Left lobe of liver (tissue), 2 donors: ENCODE measurements at places on chromosomes 2 and 18. TPM values are rescaled to one million over a fixed set of nuclear protein-coding genes. Genes with fewer than 3 reads are reported as not detected.

Gene ERMN
- total RNA-seq = not detected

Gene CYRIA
- total RNA-seq = 1.7 TPM

Gene TCF23
- 0.10 TPM for total RNA-seq

Gene TUBA4B
- total RNA-seq = not detected

Gene MYO5B
- total RNA-seq = 16.1 TPM

Gene FOXI3
- not detected for total RNA-seq

Gene CPLX4
- not detected for total RNA-seq

Gene GLI2
- 0.30 TPM for total RNA-seq

Gene CRYBA2
- not detected for total RNA-seq

Gene SMAD7
- total RNA-seq = 12.4 TPM

Gene LRATD1
- total RNA-seq = 1.6 TPM

Gene IL36B
- not detected for total RNA-seq

Gene GPBAR1
- total RNA-seq = 1.3 TPM

Gene ALK
- total RNA-seq = not detected

GRCh38 chr2:128369108-128369555 lies 50.5 kb upstream of the HS6ST1 start:
- DNase-seq = no peak

GRCh38 chr2:18671363-18671762 lies 82.0 kb upstream of the NT5C1B start:
- no peak for DNase-seq

- no peak for DNase-seq
Measured at GRCh38 chr2:230674966-230675672, 37.5 kb upstream of the CAB39 start.

GRCh38 chr2:80252294-80252986 lies 52.1 kb downstream of the LRRTM1 start:
- no peak for DNase-seq

- no peak for DNase-seq
Measured at GRCh38 chr18:9950289-9951016, 36.6 kb downstream of the VAPA start.

GRCh38 chr18:72539901-72540300 lies 4.2 kb downstream of the CBLN2 start:
- no peak for DNase-seq

GRCh38 chr2:98452396-98453027 lies 7.9 kb downstream of the INPP4A start:
- no peak for DNase-seq

GRCh38 chr2:105584435-105585010 lies 160.2 kb upstream of the NCK2 start:
- DNase-seq = no peak

GRCh38 chr18:32358075-32358474 lies 112.6 kb downstream of the GAREM1 start:
- DNase-seq = no peak

GRCh38 chr2:53130441-53130943 lies 637.1 kb upstream of the CHAC2 start:
- DNase-seq = no peak

GRCh38 chr2:19216676-19217602 lies 141.5 kb downstream of the OSR1 start:
- DNase-seq = no peak

- DNase-seq = no peak
Measured at GRCh38 chr2:109168086-109168485, 39.1 kb downstream of the SH3RF3 start.

GRCh38 chr2:80420530-80421208 lies 116.1 kb upstream of the LRRTM1 start:
- no peak for DNase-seq

DNA sequence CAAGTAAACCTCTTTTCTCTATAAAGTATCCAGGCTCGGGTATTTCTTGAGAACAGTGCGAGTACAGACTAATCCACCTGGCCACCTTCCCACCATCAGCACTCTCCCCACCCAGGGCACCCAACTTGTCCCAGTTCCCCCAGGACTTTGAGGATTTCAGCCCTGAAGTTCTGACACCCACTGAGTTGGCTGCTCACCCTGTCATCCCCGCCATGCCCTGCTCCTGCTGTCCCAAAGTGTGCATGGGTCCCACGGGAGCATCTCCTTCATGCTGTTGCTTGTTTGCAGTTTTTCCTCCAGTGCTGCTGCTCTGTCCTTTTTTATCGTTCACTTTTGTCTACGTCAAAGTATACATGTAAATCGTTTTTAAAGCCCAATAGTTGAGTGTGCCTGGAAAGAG lies 273.9 kb downstream of the PHLPP1 start:
- DNase-seq = no peak

DNA sequence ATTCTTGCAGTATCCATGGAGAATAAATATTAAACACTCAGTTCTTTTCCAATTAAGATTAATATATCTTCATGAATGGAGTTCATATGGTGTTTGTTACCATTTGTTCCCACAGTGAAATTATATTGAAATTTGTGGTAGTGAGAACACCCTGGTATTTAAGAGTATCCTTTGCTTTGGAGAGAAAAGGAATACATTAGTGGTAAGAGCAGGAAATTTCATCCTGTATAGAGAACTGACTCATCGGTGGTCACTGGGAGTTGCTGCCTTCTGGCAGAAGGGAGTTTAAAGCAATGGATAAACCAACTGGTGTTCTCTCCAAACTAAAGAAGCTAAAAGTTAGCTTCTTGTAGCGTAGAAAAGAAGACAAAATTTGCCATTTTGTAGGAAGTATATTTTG lies 107.3 kb downstream of the MYO1B start:
- no peak for DNase-seq

GRCh38 chr2:152875701-152876695 lies 157.6 kb downstream of the ARL6IP6 start:
- no peak for DNase-seq

GRCh38 chr2:132415915-132416722 lies 486 bp upstream of the GPR39 start:
- DNase-seq = peak; percentile 97

DNA sequence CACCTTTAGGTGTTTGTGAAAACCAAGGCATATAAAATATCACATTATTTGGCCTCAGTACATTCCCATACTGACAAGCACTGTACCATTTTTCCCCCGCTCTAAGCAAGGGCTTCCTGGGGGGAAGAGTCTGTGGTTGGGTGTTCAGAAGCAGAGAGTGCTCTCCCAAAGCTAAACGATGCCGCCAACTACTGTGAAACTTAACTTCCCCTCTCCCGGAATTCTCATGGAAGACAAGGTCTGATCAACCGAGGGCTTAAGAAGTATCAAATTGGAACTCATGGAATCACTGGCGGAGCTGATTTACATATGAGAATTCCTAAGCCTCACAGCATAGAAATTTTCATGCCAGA lies 433 bp upstream of the MFF start:
- DNase-seq = no peak

- DNase-seq = no peak
Measured at GRCh38 chr2:127428057-127428814, 10.0 kb downstream of the PROC start.

- no peak for DNase-seq
Measured at GRCh38 chr2:37389989-37390765, 45.7 kb downstream of the QPCT start.

DNA sequence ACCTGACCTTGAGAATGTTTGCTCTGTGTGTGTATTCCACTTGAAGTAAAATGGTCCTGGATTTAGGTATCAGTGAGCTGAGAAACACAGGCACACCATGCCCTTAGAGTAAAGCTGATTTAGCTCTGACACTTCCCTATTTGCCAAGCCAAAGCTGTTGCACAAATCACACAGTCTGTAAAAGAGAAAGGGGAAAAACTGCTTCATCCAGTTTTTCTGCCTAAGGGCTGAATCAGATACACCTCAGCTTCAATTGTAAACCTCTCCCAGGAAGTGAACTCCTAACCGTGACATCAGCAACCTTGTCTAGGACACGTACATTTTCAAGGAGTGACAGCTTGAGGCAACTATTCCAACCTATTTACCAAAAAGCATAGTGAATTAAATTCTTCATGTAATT lies 150.4 kb downstream of the NR4A2 start:
- DNase-seq = no peak

GRCh38 chr2:202638721-202639120 lies 4.0 kb downstream of the FAM117B start:
- DNase-seq = no peak

GRCh38 chr2:221677688-221678087 lies 105.6 kb upstream of the EPHA4 start:
- DNase-seq = no peak

DNA sequence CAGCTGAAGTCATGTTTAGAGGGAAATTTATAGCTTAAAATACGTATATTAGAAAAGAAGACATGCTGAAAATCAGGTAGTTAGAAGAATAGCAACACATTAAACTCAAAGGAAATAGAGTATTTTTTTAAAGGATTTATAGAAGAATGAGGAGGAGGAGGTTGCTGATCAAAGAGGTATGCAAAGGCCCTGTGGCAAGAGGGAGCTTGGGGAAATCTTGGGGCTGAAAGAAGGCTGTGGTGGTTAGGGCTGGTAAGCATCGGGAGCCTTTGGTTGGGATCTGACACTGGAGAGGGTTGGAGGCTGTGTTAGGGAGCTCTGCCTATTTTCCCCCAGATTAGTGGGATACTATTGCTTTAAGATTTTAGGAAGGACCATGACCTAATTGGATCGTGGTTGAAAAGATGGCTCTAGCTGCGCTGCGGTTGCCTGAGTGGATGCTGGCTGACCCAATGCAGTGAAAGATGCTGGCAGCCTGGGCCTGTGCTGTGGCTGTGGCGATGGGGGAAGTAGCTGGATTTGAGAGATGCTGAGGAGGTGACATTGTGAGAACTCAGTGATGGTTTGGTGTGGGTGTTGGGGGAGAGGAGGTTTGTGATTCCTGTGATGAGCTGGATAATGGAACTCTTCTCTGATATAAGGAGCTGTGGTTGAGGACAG lies 11.7 kb downstream of the DGKD start:
- DNase-seq = peak; percentile 41

GRCh38 chr2:222796413-222797103 lies 64.3 kb upstream of the ACSL3 start:
- peak; percentile 75 for DNase-seq

DNA sequence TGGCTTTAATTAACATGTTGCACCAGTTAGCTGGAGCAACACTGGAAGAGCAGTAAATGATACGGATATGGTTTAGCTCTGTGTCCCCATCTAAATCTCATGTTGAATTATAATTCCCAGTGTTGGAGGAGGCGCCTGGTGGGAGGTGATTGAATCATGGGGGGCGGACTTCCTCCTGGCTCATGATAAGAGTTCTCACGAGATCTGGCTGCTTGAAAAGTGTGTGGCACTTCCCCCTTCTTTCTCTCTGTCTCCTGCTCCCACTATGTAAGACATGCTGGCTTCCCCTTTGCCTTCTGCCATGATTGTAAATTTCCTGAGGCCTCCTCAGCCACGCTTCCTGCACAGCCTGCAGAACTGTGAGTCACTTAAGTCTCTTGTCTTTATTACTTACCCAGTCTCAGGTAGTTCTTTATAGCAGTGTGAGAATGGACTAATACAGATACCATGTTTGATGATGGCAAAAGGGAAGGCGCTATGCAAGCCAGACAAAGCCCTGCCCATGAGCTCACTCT lies 963.6 kb downstream of the SOCS6 start:
- DNase-seq = no peak

- DNase-seq = peak; percentile 26
Measured at GRCh38 chr2:98880266-98881152, 55.5 kb downstream of the CRACDL start.
